ENCODE measurements at places on chromosomes 3 and 15. TPM values are rescaled to one million over a fixed set of nuclear protein-coding genes. Genes with fewer than 3 reads are reported as not detected.

CPNE4 gene
- not detected for total RNA-seq

FRMD4B gene
- 174 TPM for total RNA-seq

CCDC54 gene
- not detected for total RNA-seq

SGO1 gene
- 4.6 TPM for total RNA-seq

GP9 gene
- total RNA-seq: not detected

TLR9 gene
- under 0.01 TPM for total RNA-seq

P4HTM gene
- 9.9 TPM for total RNA-seq

LSM3 gene
- 6.5 TPM for total RNA-seq

MAGEL2 gene
- 0.33 TPM for total RNA-seq

CHRFAM7A gene
- 1.6 TPM for total RNA-seq

CACNA2D2 gene
- total RNA-seq: not detected

SPPL2A gene
- 84.5 TPM for total RNA-seq

MST1 gene
- 2.6 TPM for total RNA-seq

FMN1 gene
- 0.33 TPM for total RNA-seq

BFSP2 gene
- not detected for total RNA-seq

SERINC4 gene
- total RNA-seq: not detected

RTP1 gene
- total RNA-seq: not detected

NLGN1 gene
- total RNA-seq: 11.4 TPM

MKRN2OS gene
- not detected for total RNA-seq

AGBL1 gene
- total RNA-seq: under 0.01 TPM

SMC4 gene
- 44.1 TPM for total RNA-seq

ZNF80 gene
- total RNA-seq: not detected

IRAK2 gene
- total RNA-seq: 29.4 TPM

ACP3 gene
- total RNA-seq: not detected

PRSS50 gene
- not detected for total RNA-seq

RARB gene
- total RNA-seq: 4.2 TPM

UROC1 gene
- total RNA-seq: not detected

TRIM42 gene
- total RNA-seq: not detected

CYP1A2 gene
- total RNA-seq: not detected

PRICKLE2 gene
- 3.8 TPM for total RNA-seq

FAM107A gene
- 16.0 TPM for total RNA-seq

USP13 gene
- 16.9 TPM for total RNA-seq

TJP1 gene
- 152 TPM for total RNA-seq

ITPKA gene
- total RNA-seq: 1.6 TPM

ATP8B4 gene
- total RNA-seq: 0.29 TPM

PARP15 gene
- 0.98 TPM for total RNA-seq

CSTA gene
- total RNA-seq: not detected

ADGRG7 gene
- not detected for total RNA-seq

CEMIP gene
- total RNA-seq: 0.19 TPM

CPLX3 gene
- total RNA-seq: not detected

TIMP4 gene
- total RNA-seq: 0.98 TPM

AMIGO3 gene
- 0.98 TPM for total RNA-seq

CCR3 gene
- not detected for total RNA-seq

DPPA2 gene
- not detected for total RNA-seq

DLG1 gene
- total RNA-seq: 54.2 TPM

GRAMD2A gene
- total RNA-seq: not detected

ARGFX gene
- total RNA-seq: not detected

Measured in vein endothelial cell (primary cell).